ENCODE measurements at places on chromosomes 3 and 15.

- no peak for DNase-seq
These were observed 55.3 kb downstream of the MEIS2 start for GRCh38 chr15:37044915-37045648.

- no peak for DNase-seq
These were observed 305.3 kb downstream of the SATB1 start for GRCh38 chr3:18119866-18120265.

DNA sequence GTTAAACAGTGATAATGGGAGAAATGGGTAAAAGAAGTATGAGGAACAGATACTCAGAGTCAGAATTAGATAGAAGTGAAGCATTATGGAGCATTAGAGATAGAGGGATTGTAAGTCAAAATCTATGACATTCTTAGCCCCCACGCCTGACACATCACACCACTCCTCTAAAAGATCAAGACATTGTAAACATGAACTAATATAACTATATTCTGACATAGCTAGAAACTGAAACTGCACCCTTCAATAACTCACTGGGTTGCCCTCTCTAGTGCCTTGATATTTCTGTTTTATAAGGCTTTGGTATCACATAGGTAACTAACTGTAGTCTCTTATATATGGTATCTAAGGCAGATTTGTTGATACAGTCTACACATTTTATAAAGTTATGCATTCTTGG is 684.3 kb upstream of the DPPA4 start:
- DNase-seq: no peak

DNA sequence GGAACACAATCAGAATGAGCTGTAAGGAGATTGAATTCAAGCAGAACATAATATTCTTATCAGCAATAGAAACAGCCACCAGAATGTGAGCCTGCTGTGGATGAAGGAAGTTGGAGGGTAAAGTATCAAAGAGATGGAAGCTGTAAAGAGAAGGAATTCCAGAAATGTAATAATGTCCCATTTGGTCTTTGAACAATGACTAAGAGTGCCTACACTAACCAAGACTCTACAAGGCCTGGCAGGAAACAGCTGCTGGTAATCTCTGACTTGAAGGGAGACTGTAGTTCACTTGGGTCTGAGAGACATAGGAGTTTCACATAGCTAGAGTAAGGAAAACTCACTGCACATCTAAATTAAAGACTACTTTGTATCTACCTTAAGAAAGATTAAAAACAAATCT is 1176.0 kb upstream of the ALCAM start:
- no peak for DNase-seq

GRCh38 chr15:75720787-75721479 is 8.3 kb upstream of the CSPG4 start:
- DNase-seq: no peak

- DNase-seq: no peak
These were observed 27.7 kb upstream of the IL20RB start for GRCh38 chr3:136929977-136930670.

DNA sequence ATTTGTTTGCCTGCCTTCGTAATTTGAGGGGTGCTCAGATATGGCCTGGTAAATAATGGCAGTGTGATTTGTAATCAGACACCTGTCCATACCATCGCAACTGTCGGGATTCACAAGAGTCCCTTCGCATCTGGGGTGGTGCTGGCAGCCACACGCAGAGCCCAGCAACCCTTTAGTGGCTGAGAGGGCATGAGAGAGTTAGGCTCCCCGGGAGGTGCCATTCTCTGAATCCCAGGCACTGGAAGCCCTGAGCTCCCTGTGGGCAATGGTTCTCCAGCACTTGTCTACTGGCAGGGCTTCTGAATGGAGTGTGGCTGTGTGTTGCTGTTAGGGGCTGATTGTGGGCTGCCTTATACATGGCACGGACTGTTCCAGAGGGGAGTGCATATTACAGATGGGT is 230.1 kb downstream of the EBLN2 start:
- DNase-seq: no peak

GRCh38 chr15:99228120-99228770 is 21.1 kb downstream of the TTC23 start:
- DNase-seq: no peak

- DNase-seq: no peak
These were observed 137.6 kb downstream of the PEAK1 start for GRCh38 chr15:77282333-77282732.
